ENCODE measurements at places on chromosomes 3 and 15. TPM values are rescaled to one million over a fixed set of nuclear protein-coding genes. Genes with fewer than 3 reads are reported as not detected.

NCEH1 gene
- polyA plus RNA-seq: 67.4 TPM

SLC2A2 gene
- polyA plus RNA-seq: 0.09 TPM

SLC6A1 gene
- 247 TPM for polyA plus RNA-seq

CLASP2 gene
- 68.5 TPM for polyA plus RNA-seq

ZNF280D gene
- polyA plus RNA-seq: 27.0 TPM

MASP1 gene
- 1.0 TPM for polyA plus RNA-seq

OXTR gene
- 3.7 TPM for polyA plus RNA-seq

C15orf62 gene
- polyA plus RNA-seq: not detected

BFSP2 gene
- not detected for polyA plus RNA-seq

C2CD4A gene
- not detected for polyA plus RNA-seq

ST6GAL1 gene
- 1.5 TPM for polyA plus RNA-seq

REC114 gene
- not detected for polyA plus RNA-seq

SPG11 gene
- polyA plus RNA-seq: 34.9 TPM

SPINT1 gene
- not detected for polyA plus RNA-seq

HGD gene
- polyA plus RNA-seq: not detected

CMTM8 gene
- not detected for polyA plus RNA-seq

ANKRD63 gene
- not detected for polyA plus RNA-seq

FETUB gene
- polyA plus RNA-seq: not detected

NANOGP8 gene
- polyA plus RNA-seq: not detected

CPNE4 gene
- 22.2 TPM for polyA plus RNA-seq

ERC2 gene
- 24.8 TPM for polyA plus RNA-seq

PLCH1 gene
- polyA plus RNA-seq: 2.3 TPM

UBXN7 gene
- 14.3 TPM for polyA plus RNA-seq

MCF2L2 gene
- polyA plus RNA-seq: 7.0 TPM

CAMK1 gene
- 13.7 TPM for polyA plus RNA-seq

DZIP1L gene
- not detected for polyA plus RNA-seq

GOLGA8S gene
- 0.19 TPM for polyA plus RNA-seq

SEMA7A gene
- 6.7 TPM for polyA plus RNA-seq

EPHA3 gene
- polyA plus RNA-seq: 3.9 TPM

KLHL6 gene
- not detected for polyA plus RNA-seq

ZNF662 gene
- 6.5 TPM for polyA plus RNA-seq

TLNRD1 gene
- 13.9 TPM for polyA plus RNA-seq

ZNF660 gene
- polyA plus RNA-seq: 2.2 TPM

HHATL gene
- 121 TPM for polyA plus RNA-seq

SPINK8 gene
- not detected for polyA plus RNA-seq

TAGLN3 gene
- polyA plus RNA-seq: 15.0 TPM

SOX2 gene
- 7.0 TPM for polyA plus RNA-seq

KBTBD13 gene
- polyA plus RNA-seq: not detected

KLF15 gene
- 0.94 TPM for polyA plus RNA-seq

CFAP92 gene
- 0.34 TPM for polyA plus RNA-seq

SIAH2 gene
- polyA plus RNA-seq: 29.7 TPM

TSPAN3 gene
- 633 TPM for polyA plus RNA-seq

GOLGA8Q gene
- polyA plus RNA-seq: not detected

TMED3 gene
- polyA plus RNA-seq: 34.3 TPM

CMTM7 gene
- not detected for polyA plus RNA-seq

CCR4 gene
- polyA plus RNA-seq: not detected

SNX22 gene
- polyA plus RNA-seq: 1.1 TPM

ISL2 gene
- not detected for polyA plus RNA-seq

WNT5A gene
- polyA plus RNA-seq: 9.9 TPM

ZNF860 gene
- polyA plus RNA-seq: not detected

ADCY5 gene
- 0.21 TPM for polyA plus RNA-seq

KBTBD8 gene
- polyA plus RNA-seq: 12.0 TPM
